ENCODE measurements at places on chromosomes 1 and 21.

- DNase-seq: no peak
These were observed 6.7 kb upstream of the TIE1 start for GRCh38 chr1:43293896-43294760.

DNA sequence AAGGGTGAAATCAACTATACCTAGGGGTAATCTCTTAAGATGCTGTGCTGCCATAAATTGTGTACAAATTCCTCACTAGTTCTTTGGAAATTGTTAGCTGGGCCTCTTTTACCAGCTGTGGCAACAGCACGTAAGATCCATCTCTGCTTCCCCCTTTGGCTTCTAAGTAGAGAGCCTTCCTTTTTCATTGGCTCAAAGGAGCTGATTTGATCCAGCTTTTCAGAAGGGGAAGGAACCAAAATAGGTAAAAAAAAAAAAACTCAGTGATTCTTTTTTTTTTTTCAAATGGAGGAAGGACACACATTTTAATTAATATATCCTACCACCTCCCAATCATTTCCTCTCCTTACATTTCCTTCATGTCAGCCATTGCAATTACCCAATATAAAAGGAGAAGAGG, 4.0 kb upstream of the RCAN1 start:
- no peak for DNase-seq

DNA sequence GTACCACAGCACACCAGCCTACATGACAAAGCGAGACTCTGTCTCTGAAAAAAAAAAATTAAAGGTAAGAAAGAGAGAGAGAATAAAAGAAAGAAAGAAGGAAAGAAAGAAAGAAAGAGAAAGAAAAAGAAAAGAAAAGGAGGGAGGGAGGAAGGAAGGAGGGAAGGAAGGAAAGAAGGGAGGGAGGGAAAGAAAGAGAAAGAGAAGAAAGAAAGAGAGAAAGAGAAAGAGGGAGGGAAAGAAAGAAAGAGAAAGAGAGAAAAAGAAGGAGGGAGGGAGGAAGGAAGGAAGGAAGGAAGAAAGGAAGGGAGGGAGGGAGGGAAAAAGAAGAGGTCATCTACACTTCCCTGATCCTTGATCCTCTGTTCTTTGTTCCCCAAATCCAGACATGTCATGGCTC, 104.8 kb upstream of the GJB5 start:
- no peak for DNase-seq

GRCh38 chr1:223628233-223629125, 37.0 kb downstream of the CAPN8 start:
- DNase-seq: no peak

- no peak for DNase-seq
These were observed 53.3 kb downstream of the PTGFR start for GRCh38 chr1:78543941-78544643.

GRCh38 chr1:156399355-156400125, 30.5 kb downstream of the RHBG start:
- no peak for DNase-seq

GRCh38 chr1:163271535-163271934, 50.2 kb upstream of the NUF2 start:
- no peak for DNase-seq

DNA sequence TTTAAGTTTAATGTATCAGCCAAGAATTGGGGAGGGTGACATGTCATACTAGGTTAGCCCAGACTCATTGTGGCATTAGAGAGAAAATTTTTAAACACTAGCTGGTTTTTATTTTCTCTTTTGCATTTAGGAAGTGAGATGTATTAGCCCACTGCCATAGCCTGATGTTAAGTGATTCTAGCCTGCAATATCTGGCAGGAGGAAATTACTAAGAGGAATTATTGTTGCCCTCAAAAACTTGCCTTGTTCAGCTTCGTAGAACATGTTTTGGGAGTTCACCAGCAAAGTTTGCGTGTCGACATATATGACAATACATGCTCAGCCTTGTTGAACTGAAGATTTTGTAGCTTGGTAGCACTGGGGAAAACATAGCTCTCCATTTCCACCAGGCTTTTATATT, 12.5 kb downstream of the ADAM30 start:
- DNase-seq: no peak

DNA sequence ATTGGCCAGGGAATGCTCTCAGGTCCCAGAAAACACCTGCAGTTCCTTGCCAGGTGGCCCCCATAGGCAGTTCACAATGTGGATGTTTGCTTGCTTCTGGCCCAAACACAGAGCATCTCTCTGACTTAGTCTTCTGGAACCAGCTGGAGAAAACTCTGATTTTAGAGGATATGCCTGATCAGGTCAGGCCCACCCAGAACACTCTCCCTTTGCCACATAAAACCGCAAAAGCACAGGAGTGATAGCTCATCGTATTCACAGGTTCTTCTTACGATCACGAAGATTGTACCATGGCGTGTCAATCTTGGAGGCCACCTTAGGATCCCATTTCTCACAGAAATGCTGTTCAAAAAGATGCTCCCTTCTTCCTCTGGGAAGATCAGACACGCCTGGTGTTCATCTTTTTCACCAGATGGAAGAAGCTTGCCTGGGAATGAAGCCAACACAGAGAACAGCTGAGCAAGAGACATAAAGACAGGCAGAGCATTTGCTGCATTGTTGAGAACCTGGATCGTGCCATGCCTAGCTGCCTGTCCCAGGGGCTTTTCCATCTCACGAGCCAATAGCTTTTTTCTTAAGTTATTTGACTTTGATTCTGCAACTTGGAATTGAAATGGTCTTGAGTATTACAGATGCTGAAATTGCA, 11.6 kb upstream of the CD247 start:
- DNase-seq: no peak

DNA sequence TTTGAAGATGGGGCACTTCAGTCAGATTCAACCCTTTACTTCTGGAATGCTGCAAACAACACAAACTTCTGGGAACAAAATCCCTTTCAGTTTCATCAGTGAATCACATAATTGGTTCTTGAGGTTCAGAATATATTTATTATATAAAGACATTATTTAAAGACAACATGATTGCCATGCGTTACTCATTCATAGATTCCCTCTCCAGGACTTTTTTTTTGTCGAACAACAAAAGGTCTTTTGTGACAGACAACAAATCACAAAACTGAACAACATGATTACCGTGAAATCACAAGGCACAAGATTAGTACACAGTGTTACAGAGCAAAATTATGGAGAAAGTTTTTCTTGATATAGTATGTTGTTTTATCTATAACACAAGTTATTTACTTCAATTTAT, 1815.0 kb downstream of the NCAM2 start:
- no peak for DNase-seq

GRCh38 chr1:244454412-244454811, 2.7 kb upstream of the ADSS2 start:
- DNase-seq: no peak

GRCh38 chr21:38355992-38356781, 99.4 kb downstream of the KCNJ15 start:
- peak; percentile 62 for DNase-seq

DNA sequence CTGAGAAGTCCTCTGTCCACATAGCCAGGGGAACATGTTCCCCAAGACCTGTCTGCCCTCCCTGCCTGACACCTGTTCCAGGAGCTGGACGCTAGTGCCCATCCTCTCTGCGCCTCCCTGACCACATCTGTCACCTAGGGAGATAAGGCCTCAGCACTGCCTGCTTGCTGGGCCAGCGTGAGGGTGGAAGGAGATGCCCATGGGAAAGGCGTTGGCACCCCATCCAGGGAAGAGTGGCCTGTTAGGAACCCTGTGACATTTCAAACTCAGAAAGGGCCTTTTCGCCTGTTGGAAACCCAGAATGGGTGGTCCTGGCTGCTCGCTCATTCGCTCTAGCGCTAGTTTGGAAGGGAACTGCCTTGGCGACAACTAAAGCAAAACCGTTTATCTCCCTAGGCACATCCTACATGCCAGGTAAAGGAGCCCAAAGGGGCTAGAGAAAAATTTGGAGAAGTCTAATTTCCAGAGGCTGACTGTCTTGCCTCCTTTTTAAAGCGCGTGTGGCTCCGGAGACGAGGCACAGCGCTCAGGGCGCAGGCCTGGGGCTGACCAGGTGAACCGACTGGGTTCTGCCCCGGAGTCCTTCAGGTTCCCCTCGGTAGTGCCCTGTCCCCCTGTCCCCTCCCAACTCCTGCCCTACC, 410 bp downstream of the ACTA1 start:
- DNase-seq: no peak

- DNase-seq: no peak
These were observed 162.8 kb upstream of the IVNS1ABP start for GRCh38 chr1:185479796-185480195.

DNA sequence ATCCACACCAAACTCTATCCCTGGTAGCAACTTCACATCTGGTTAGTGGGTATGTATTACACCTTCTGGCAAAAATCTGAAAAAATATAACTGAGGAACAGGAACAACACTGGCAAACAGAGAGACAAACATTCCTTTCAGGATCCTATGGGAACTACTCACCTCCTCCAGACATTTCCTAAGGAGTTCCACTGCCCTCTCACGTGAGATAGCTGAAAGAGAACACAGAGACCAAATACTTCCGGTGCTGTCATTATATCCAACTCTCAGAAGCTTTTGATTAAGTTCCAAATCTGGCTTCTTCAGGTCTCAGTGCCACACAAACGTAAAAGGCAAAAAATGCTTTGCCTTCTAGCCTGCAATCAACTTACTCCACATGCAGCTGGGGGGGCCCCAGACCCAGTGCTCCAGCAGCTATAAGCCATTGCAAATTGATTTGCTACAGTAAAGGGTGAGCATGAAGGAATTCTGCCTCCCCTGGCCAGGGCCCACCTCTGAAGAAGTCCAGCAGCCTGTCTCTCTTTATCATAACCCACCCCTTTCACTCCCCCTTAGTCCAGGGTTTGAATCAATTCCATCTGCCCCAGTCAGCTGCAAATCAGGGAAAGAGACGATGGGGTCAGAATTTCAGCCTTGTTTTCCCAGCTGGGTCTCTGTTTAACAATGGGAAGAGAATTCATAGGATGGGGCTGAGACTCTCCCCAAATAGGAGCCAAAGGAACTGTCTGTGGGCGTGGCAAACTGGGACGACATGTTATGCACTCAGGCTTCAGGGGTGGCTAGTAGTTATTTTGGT, 32.2 kb downstream of the TFAP2E start:
- no peak for DNase-seq

- no peak for DNase-seq
These were observed 357 bp upstream of the TXLNA start for GRCh38 chr1:32179193-32179442.

- no peak for DNase-seq
These were observed 27.2 kb upstream of the KLF18 start for GRCh38 chr1:44168520-44169098.

GRCh38 chr1:117814856-117815797, 114.3 kb downstream of the GDAP2 start:
- DNase-seq: no peak

GRCh38 chr1:36322786-36323635, 434 bp downstream of the EVA1B start:
- peak; percentile 91 for DNase-seq

- no peak for DNase-seq
These were observed 46.2 kb downstream of the UCHL5 start for GRCh38 chr1:193013005-193013404.

- no peak for DNase-seq
These were observed 176.5 kb downstream of the C1orf21 start for GRCh38 chr1:184563308-184563707.

- peak; percentile 50 for DNase-seq
These were observed 40.5 kb downstream of the TTC39A start for GRCh38 chr1:51289676-51290488.

GRCh38 chr1:224217655-224218623, 34.9 kb downstream of the DEGS1 start:
- DNase-seq: no peak

- DNase-seq: no peak
These were observed 543 bp upstream of the EPHB2 start for GRCh38 chr1:22709891-22710700.

GRCh38 chr1:236686815-236687160, 489 bp downstream of the ACTN2 start:
- no peak for DNase-seq

- no peak for DNase-seq
These were observed 668.4 kb downstream of the KCNT2 start for GRCh38 chr1:195939844-195940243.

DNA sequence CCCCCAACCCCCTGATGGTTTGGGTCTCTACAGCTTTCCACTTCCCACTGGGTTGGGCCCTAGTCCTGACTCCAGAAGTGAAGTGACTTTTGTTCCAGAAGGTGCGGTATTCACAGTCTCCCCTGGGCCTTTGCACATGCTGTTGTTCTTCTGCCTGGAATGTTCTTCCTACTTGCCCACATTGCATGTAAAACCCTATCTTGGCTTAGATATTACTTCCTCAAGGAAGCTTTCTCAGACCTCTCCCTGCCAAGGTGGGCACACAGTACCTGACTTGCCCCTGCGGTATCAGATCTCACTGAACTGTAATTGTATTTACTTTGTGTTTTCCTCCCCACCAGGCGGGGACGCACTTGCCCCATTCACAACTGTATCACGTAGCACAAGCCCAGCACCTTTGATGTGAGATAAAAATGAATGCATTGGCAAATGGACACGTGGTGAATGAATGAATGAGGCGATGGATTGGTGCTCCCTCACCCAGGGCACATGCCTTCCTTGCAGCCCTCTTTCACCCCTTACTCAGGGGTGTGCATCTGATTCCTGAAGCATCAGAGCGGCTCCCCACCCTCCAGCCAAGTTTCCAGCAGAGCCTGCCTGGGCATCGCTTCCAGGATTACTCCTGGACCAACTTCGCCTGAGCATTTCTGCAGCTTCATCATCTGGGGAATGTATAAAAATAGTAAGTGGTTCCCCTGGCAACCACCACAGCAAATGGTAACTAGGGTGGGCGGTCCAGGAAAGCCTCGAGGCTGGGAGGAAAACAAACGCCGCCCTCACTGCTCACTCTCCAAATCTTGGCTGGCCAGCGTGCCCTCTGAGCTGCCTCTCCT, 19.8 kb downstream of the NENF start:
- DNase-seq: peak; percentile 78

DNA sequence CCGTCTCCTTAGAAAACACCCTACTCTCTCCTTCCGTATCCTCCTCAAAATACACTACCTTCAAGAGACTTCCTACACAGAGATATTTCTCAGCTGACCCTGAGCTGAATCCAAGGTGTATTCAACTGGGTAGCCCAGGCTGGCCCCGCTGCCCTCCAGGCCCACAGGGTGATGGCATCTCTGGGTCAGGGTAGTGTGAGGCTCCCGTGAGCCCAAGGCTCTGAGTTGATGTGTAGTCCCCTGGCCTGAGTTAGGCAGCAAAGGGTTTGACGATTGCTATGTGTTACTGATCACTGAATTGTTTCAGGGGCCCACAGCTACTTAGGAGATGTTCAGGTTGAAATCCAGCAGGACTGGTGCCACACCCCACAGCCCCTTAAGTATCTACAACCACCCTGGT, 6.7 kb downstream of the INAVA start:
- no peak for DNase-seq

- no peak for DNase-seq
These were observed 36.8 kb upstream of the BMP8B start for GRCh38 chr1:39825432-39825941.

DNA sequence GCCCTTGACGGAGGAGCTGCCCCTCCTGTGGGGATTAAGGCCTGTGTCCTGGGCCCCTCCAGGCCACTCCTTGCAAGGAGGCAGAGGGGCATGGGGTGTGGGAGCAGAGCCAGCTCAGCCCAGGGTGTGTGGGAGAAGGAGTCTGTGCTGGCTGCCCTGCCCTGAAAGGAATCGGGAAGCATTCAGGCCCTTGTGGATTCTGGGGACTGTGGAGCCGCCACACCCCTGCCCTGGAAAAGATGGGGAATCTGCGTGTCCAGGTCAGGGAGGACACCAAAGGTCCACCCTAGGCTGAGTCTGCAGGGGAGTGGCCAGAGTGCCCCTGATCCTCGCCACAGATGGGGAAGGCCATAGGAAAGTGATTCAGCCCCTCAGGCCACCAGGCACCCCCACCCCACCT, 16.5 kb upstream of the PRDM16 start:
- DNase-seq: peak; percentile 39

- no peak for DNase-seq
These were observed 74.0 kb upstream of the EXO1 start for GRCh38 chr1:241773991-241774390.
